ENCODE measurements at places on chromosomes 2 and 18. TPM values are rescaled to one million over a fixed set of nuclear protein-coding genes. Genes with fewer than 3 reads are reported as not detected.

CFC1 gene
- 1.8 TPM for total RNA-seq

DSG3 gene
- not detected for total RNA-seq

CETN1 gene
- not detected for total RNA-seq

METTL21A gene
- 19.3 TPM for total RNA-seq

ACKR3 gene
- total RNA-seq: 1.2 TPM

KIAA2012 gene
- not detected for total RNA-seq

PTH2R gene
- total RNA-seq: not detected

GRCh38 chr18:63444580-63444979, 22.3 kb upstream of the VPS4B start:
- DNase-seq: no peak
- no peaks in the 10 kb centered on the region for H3K27me3 ChIP-seq
- no peak overlapping the region for H3K4me3 ChIP-seq
- H3K27ac ChIP-seq: no peak overlapping the region

DNA sequence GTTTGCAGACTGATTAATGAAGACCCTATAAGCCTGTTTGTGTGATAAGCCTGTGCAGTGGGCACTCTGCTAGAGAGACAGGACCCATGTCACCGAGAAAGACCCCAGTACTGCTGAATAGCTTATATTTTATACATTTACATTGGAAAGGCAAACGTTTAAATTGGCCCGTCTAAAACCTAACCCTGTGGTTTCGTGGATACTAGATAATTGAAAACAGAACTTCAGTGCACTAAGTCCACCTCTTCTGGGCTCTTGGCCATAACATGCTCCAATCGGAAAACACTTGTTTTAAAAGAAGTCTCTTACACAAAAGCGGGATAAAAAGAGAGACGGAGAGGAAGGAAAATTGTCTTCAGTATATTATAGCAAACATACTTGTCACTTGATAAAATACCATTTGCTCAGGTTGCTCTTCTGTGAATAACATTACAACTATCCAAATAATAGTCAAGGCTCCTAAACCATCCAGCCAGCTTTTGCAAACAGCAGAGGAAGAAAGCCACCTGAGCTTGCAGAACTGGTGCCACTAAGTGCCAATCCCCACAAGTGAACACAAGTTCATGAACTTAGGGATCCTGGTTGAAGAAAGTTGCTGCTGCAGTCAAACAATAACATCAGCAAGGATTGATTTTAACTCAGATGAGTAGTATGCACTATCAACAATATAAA, 218.4 kb upstream of the FN1 start:
- H3K27me3 ChIP-seq: no peaks in the 10 kb centered on the region
- no peaks in the 10 kb centered on the region for H3K36me3 ChIP-seq
- H3K4me1 ChIP-seq: no peaks in the 10 kb centered on the region
- no peak overlapping the region for H3K27ac ChIP-seq

- H3K36me3 ChIP-seq: no peaks in the 10 kb centered on the region
- H3K27me3 ChIP-seq: no peaks in the 10 kb centered on the region
- no peak overlapping the region for H3K4me3 ChIP-seq
- no peak overlapping the region for H3K27ac ChIP-seq
Measured at GRCh38 chr18:26307161-26307773, 81.0 kb downstream of the TAF4B start.

DNA sequence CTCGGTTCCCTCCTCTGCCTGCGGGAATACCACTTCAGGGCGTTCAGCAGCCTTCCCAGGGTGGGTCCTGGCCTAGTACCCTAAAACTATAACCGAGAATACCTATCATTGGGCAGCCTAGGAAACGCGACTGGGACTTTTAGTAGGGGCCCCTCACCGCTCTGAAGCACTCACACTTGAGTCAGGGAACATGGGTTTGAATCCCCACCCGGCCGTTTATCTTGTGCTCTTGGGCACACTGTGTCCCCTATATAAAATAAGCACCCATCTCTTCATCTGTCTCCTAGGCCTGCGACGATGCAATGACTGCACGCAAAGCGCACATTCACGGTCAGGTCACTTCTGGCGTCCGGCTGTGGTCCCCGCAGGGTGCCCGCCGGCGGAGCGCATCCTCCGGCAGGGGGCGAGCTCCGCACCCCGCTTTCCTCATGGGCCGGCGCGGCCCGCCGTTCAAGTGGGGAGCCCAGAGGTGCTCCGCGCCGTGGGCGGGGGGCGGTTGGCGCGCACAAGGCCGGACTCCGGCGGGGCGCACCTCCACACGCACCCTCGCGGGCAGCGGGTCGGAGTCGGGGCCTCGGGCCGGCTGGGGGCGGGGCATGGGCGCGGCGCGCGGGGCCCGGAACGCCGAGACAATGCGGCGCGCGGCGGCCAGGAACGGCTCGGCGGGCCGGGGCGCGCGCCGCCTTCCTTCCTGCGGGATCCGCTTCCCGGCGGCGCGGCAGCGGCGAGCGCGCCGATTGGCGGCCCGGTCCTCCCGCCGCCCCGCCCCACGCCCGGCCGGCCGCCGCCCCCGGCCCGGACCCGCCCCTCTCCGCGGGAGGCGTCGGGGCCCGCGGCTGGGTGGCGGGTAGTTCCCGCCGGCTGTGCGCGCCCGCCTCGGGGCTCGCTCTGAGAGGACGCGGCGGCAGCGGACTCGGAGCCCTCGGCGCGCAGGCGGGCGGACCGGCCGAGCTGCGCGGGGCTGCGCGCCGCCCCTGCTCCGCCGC, at the start of gene ASAP2:
ASAP2 (plus strand) TSS at position 850 of the 986 bp plus-strand sequence. CDS start 293 bp downstream, outside the sequence.
- no peak within 1 kb of the TSS for H3K27ac ChIP-seq
- peak within 1 kb of the TSS; percentile 90 for H3K4me3 ChIP-seq
- H3K27me3 ChIP-seq: peaks cover 7% of the 10 kb centered on the region
- H3K36me3 ChIP-seq: no peaks in the 10 kb centered on the region
- peak; percentile 81 for DNase-seq

DNA sequence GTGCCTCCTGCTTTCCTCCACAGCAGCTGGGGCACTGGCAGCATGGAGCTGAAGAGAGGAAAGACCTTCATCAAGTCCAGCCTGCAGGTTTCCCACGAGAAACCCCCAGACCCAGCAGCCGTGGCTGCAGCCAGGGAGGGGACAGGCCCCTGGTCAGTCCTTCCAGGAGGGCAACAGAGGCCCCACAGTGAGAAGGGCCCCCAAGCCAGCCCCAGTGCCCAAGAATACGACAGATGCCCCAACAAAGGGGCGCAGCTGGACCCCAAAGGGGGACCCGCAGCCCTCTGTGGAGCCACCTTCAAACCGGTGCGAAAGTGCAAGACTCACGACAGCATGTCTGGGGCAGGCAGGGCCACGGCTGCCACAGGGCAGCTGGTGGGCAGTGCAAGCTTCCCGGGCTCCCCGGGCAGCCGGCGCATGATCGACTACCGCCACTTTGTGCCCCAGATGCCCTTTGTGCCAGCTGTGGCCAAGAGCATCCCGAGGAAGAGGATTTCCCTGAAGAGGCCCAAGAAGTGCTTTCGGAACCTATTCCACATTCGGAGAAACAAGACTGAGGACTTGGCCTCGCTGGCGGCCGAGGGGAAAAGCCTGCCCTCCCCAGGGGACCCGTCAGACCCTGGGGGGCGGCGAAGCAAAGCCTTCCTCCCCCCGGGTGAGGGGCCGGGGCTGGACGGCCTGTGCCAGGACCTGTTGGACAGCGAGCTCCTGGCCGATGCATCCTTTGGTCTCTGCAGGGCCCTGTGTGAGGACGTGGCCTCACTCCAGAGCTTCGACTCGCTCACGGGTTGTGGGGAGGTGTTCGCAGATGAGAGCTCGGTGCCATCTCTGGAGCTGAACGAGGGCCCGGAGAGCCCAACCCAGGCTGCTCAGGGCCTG, 6.9 kb downstream of the AMER3 start:
- no peak overlapping the region for H3K27ac ChIP-seq
- no peaks in the 10 kb centered on the region for H3K36me3 ChIP-seq
- no peak overlapping the region for H3K4me3 ChIP-seq
- H3K27me3 ChIP-seq: peaks cover 13% of the 10 kb centered on the region

DNA sequence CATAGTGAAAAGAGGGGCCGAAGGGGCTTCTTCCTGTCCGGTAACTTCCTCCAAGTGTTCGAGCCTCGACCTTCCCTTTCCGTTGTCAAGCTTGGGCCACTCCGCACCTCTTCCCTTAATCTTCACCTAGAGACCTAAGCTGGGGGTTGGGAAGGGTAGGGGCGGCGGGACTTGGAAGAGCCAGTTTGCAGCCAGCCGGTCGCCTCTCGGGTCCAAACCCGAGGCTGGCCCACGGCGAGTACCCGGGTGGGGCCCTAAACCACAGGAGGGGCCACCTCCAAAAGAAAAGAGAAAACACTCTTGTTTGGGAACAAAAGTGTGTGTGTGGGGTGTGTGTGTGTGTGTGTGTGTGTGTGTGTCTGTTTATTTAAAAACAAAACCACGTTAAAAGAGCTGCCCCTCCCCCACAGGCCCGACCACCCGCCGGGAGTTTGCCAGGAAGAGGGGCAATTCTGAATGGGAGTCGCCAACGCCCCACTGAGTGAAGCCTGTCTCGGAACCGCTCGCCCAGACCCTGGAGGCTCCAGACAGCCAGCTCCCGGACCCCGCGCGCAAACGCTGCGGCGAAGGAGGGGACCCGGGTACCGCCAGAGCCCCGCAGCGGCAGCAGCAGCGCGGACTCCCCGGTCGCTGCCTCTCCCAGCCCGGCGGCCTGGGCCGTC, 488 bp upstream of the RHOB start:
- peak overlapping the region; percentile 78 for H3K27ac ChIP-seq
- H3K36me3 ChIP-seq: no peaks in the 10 kb centered on the region
- peak overlapping the region; percentile 83 for H3K4me3 ChIP-seq
- peaks cover 15% of the 10 kb centered on the region for H3K4me1 ChIP-seq
- DNase-seq: no peak

DNA sequence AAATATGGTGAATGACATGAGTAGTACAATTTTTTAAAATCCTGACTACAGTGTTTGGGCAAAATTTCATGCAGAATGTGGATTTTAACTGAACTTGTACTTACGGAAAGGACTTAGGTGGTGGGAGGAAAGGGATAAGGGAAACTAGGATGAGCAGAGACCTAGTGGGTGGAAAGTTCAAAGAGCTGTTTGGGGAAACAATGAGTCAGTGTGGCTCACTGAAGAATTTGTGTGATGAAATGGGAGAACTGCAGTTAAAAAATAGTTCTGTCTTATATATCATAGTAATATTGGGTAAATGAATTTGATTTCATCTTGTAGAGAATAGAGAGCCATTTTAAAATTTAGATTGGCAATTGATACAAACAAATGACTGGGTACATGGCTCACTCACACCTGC, 220.1 kb upstream of the CTAGE1 start:
- H3K36me3 ChIP-seq: no peaks in the 10 kb centered on the region
- H3K27ac ChIP-seq: no peak overlapping the region
- no peaks in the 10 kb centered on the region for H3K4me1 ChIP-seq
- no peak overlapping the region for H3K4me3 ChIP-seq
- no peak for DNase-seq

DNA sequence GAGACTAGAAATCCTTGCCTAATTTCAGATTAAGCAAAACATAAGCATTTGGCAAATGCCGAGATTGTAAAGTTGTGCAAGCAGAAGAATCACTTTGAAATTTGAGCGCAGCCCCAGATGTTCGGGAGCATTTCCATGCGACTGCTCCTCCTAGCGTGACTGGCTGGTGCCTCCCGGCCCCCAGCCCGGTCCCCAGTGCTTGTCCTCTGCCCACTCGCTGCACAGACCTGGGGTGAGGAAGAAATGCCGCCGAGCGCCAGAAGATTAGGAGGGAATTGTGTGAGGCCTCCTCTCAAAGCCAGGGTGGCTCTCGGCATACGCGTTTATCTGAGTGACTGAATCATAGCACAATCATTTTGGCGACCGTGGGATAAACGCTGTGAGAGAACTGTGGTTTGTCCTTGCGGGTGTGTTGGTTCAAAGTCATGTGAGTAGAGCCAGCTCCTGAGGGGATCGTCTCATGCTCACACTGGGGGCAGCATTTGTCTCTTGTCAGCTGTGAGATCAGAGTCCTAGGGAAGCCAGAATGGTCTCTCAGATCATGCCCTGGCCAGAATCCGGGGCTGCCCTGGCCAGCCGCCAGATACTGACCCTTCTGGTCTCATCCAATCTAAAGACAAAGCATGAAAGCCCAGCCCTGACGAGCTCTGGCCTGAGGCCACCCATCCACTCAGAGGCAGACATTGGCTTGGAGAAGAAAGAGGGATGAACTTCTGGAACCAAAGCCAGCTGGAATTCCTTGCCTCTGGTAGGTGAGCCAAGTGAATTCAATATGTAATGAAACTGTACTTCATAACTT, 189.3 kb downstream of the SH3RF3 start:
- H3K27ac ChIP-seq: no peak overlapping the region
- H3K4me3 ChIP-seq: no peak overlapping the region
- H3K4me1 ChIP-seq: peaks cover 25% of the 10 kb centered on the region
- no peaks in the 10 kb centered on the region for H3K27me3 ChIP-seq
- no peak for DNase-seq

DNA sequence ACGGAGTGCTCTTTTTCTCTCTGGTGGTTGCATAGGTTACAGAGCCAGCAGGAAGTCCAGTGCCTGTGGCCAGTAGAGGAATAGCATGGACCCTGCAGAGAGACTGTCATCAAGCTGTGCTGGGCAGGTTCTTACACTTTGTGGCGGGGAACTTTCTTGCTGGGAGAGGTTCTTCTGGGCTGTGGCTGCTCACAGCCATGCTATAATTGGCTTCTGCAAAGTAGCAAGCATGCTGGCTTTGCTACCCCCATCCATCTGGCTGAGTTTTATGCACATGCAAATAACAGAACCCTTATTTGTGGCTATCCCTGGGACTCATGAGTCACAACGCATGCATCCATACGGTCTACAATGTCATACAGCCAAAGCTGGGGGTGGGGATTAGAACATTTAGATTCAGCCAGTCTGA, 68.9 kb downstream of the PLCL1 start:
- H3K4me3 ChIP-seq: no peak overlapping the region
- no peak for DNase-seq
- H3K36me3 ChIP-seq: no peaks in the 10 kb centered on the region
- H3K4me1 ChIP-seq: peaks cover 18% of the 10 kb centered on the region

DNA sequence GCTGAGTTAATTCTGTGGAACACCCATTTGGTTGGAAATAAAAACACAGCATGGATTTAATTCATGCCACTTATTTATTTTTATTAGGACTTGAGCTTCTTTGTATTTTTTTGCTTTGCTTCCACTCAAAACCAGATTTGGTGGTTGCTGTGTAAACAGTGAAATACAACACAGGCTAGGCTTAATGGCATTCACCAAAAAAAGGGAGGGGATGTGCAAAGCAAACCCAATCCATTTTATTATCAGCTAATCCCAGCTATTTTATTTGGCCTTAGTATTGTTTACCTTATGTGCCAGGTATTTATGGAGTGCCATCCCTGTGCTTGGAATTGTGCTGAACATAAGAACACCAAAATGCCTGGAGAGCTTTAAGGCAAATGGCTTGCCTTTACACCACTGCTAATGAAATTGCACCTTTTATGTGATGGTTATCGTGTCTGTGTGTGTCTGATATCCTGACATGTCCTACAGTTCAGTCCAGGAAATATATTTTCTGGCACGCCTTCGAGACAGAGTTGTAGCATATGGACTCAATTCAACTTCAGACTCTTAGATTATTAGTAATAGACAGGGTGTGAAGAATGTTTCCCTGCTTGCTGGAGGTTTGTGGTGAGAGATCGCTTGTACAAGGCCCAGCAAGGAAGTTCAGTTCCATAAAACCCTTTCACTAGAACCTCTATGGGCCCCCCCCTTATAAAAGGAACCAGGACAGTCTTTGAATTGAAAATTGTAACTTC, 99.6 kb downstream of the PRPF40A start:
- H3K27ac ChIP-seq: no peak overlapping the region
- no peak for DNase-seq
- peaks cover 12% of the 10 kb centered on the region for H3K36me3 ChIP-seq
- H3K4me1 ChIP-seq: no peaks in the 10 kb centered on the region
- H3K27me3 ChIP-seq: peaks cover 3% of the 10 kb centered on the region

GRCh38 chr2:127623388-127624319, 22.3 kb upstream of the GPR17 start:
- H3K27me3 ChIP-seq: peaks cover 5% of the 10 kb centered on the region
- H3K36me3 ChIP-seq: peaks cover 3% of the 10 kb centered on the region
- H3K27ac ChIP-seq: no peak overlapping the region
